ENCODE measurements at places on chromosomes 2 and 18.
A peak's percentile ranks its signal among the peaks of the same experiment; 100 is the strongest.

- DNase-seq, result peak; percentile 1
These were observed 1269.9 kb upstream of the GYPC start for GRCh38 chr2:125386074-125386473.

- DNase-seq, result no peak
These were observed 211.0 kb upstream of the SIX2 start for GRCh38 chr2:45220227-45220626.

DNA sequence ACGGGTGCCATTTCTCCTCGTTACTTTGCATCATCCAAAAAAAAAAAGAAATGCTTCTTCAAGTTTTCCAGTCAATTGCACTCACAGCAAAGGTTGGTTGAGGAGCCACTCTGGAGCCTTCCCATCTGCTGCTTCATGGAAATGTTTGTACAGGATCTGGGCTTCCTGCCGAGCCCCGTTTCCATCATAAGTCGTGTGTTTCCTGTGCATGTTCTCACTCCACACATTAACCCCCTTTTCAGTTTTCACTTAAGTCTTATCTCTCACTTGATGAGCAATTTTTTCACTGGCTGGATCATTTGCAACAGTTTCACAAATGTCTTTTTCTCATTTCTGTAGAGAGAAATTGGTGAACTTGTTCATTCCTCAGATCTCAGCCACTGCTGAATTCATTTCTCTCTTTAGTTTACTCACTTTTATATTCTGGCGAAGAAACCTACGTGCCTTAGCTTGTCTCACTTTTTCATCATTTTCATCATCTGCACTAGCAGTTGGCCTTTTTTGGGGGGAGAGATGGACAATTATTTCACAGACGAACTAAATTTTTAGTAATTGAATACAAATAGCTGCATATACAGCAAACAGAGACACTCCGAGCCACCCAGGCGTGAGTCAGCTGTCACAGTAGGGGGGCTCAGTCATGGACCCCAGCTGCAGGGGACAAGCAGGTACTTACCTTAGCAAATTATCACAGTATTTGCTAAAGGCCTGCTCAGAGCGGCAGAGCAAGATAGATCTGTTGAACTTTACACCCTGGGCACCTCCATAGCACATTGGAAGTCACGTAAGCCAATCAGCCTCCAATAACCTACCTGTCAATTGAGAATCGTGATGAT, 750.8 kb upstream of the ID2 start:
- DNase-seq, result no peak

- DNase-seq, result peak; percentile 1
These were observed 489.9 kb downstream of the NYAP2 start for GRCh38 chr2:225889452-225889851.

GRCh38 chr18:45935591-45936335, 31.4 kb downstream of the EPG5 start:
- DNase-seq, result no peak

- no peak for DNase-seq
These were observed 489.8 kb upstream of the FANCL start for GRCh38 chr2:58730764-58731487.

- DNase-seq, result no peak
These were observed 86.7 kb downstream of the ATL2 start for GRCh38 chr2:38290332-38290731.

DNA sequence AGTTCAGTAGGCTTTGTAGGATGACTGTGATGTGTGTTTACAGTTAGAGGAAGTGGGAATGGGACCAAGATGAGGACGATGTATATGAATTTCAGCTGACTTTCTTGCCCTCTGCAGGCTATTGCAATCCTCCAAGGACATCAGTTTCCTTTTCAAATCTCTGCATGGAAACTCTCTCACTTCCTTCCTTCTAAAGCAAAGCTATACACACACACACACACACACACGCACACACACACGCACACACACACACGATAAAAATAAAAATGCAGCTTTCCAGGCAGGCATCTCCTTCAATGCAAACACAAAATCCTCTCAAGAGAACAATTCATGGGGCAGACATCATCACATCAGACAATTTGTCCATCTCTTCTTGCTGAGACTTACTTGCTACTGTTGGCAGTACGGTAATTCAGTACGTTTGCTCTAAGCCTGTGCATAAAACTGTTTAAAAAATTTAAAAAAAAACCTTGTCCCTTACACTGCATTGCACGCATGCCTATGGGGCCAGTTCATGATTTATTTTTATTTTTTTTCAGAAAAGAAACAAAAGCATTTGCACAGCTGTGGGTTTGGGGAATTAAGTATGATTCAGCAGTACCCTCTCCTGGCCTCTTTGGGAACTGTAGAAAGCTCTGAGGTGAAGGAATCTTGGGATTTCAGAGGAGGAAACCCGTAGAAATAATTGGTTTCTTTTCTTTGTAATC, 27.1 kb upstream of the ICOS start:
- DNase-seq, result no peak

DNA sequence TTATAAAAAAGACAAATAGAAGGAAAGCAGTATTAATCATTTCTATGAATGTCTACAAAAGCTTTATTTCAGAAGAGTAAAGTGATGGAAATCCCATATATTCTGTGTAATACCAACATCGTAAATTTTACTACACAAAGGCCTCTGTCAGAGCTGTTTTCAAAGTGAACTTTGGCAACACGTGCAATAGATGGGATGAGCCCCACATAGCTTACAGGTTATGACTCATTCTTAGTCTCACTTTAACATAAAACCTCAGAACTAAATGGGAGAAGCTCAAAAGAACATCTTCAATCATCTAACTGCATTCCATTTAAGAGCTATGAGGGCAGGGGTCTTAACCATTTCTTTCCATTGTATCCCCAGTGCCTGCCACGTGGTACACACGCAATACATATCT, 11.5 kb downstream of the VPS4B start:
- no peak for DNase-seq

GRCh38 chr18:62744076-62744968, 29.0 kb downstream of the PHLPP1 start:
- DNase-seq, result no peak

- no peak for DNase-seq
These were observed 28.5 kb upstream of the CEP68 start for GRCh38 chr2:65027616-65028244.

DNA sequence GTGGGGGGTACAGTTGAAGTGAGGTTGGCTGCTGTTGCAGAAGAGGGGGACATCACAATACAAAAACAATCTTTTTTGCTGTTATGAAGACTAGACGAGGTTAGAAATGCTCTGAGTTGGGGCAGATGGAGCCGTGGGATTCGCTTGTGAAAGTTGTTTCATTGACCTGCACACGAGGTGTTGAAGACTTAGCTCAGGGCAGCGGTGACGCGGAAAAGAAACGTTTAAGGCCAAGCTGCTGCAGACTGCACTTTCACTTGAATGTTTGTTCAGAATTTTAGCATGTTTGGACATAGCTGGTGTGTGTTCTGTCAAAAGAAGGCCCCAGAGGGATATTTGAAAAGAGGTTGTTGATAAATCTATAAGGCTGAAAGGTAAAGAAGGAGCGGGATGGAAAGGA, 46.3 kb downstream of the MTCL1 start:
- no peak for DNase-seq
